Activated effector memory CD4-positive, alpha-beta T cell treated with Interleukin-2 at 50 U/mL for 16 hours (primary cell): ENCODE measurements at places on chromosomes 16 and 17.

DNA sequence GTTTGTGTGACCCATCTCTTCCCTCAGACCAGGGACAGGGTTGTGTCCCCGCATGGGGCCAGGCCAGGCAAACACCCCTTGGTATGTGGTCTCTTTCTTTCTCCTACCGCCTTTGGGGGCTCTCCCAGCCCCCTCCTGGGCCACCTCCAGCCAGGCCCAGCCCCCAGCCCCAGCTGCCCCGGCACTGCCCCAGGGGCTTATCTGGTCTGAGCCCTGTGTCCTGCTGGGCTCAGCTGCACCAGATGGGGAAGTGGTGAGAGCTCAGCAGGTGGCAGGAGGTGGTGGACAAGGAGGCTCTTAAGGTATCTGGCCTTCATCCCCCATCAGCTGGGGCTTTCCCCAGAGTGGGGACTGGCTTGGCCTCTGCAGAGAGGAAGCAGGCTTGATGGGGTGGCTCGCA, 8.7 kb downstream of the ADAM11 start:
- DNase-seq, result no peak

GRCh38 chr17:56834380-56835263, 671 bp downstream of the DGKE start:
- DNase-seq, result peak; percentile 64

GRCh38 chr17:74545843-74546230, at the start of gene CD300C:
CD300C (minus strand) TSS chr17:74546115; CDS start chr17:74545782, 333 bp downstream.
- DNase-seq, result no peak

- DNase-seq, result no peak
These were observed 3.5 kb upstream of the CDYL2 start for GRCh38 chr16:80807906-80808305.

GRCh38 chr16:70162041-70162451, 11.5 kb upstream of the CLEC18C start:
- DNase-seq, result no peak

- no peak for DNase-seq
These were observed 37.2 kb upstream of the HS3ST3A1 start for GRCh38 chr17:13638855-13639458.

DNA sequence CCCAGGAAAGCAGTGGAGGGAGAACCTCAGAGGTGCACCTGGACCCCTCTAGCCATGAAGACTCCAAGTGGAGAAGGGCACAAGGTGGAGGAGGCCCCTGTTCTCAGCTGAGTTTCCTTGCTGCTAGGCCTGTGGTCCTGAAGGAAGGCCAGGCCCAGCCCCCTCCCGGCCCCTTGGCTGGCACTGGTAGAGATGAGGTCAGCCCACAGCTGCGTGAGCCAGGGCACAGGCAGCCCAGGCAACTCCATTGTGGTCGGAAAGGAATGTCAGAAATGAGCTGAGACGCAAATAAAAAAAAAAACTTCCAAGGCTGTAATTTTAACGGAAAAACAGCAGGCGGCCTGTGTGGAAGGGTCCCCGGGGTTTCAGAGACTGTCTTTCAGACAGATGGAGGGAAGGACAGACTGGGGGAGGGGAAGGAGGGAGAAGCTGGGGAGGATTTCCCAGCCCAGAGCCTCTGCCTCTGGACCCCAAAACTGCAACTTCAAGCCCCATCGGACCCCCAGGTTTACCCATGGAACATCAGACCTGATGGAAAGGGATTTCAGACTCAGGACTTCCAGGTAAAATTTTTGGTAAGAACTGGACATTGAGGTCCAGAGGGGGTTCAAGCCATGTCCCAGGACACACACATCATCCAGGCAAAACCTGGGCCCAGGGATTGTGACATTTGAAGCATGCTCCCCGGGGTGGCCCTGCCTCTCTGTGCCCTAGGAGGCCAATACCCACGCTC, 25.6 kb upstream of the MRPS23 start:
- no peak for DNase-seq

GRCh38 chr17:50737118-50737698, 17.8 kb downstream of the LUC7L3 start:
- no peak for DNase-seq

DNA sequence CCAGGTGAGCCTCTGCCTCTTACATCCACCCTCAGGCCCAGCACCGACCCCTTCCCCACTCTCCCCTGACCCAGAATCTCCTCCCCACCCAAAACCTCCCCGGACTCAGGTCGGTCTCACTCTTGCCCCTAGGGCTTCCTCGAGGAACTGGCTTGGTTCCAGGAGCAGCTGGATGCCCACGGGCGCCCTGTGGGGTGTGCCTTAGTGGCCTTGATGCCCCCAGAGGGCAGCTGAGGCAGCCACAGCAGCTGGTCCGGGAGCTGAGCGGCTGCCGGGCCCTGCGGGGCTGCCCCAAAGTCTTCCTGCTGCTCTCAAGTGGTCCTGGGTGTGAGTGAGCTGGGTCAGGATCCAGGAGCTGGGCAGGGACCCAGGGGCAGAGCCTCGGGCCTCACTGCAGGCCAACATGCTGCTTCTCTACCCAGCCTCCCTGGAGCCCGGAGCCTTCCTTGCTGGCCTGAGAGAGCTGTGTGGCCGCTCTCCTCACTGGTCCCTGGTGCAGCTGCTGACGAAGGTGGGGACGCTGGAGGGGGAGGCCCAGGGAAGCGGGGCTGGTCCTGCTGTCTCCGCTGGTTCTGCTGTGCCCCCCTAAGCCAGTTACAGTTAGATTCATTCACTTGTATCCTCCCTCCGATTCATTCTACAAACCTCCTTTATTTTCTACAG, 9.6 kb downstream of the ZNF213 start:
- no peak for DNase-seq

GRCh38 chr17:3385869-3386816, at the start of gene OR3A2:
OR3A2 (minus strand) TSS chr17:3386308.
- DNase-seq, result peak; percentile 23

GRCh38 chr16:72940886-72941285, 107.0 kb downstream of the ZFHX3 start:
- DNase-seq, result no peak

GRCh38 chr16:68665501-68665900, 20.4 kb downstream of the CDH3 start:
- no peak for DNase-seq

GRCh38 chr17:17181666-17182597, 24.2 kb downstream of the PLD6 start:
- no peak for DNase-seq

DNA sequence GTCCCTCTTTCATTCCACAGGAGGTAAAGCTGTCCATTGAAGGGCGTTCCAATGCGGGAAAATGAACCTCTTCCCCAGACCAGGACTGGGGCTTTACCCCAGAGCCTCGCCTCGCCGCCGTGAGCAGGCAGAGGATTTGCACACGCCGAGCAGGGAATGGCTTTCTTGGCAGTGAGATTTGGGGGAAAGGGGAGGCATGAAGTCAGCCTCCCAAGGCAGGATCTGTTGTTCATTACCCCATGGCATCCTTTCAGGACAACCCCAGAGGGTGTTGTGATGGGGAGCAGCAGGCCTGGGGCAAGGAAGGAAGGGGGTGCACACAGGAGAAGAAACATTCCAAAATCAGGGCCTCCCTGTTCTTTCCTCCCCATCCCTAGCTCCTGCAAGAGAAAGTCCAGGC, 6.0 kb downstream of the ATXN1L start:
- DNase-seq, result no peak

GRCh38 chr17:75654176-75654575, 12.8 kb downstream of the RECQL5 start:
- no peak for DNase-seq

- no peak for DNase-seq
These were observed 6.3 kb upstream of the PABPN1L start for GRCh38 chr16:88872650-88873331.

DNA sequence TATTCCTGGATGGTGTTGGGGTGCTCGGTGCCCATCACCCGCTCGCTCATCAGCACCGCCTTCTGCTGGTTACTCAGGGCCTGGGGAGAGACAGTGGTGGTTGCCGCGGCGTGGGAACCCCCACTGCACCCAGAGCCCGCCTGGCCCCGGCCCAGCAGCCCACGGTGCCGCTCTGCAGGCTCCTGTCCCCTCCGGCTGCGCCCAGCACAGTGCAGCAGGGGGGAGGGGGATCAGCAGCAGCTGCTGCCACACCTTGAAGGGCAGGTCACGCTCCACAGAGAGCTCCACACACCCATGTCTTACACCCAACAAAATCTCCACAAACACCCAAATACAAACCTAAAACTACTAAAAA, 18.8 kb downstream of the CLUH start:
- DNase-seq, result no peak

- DNase-seq, result no peak
These were observed 715 bp downstream of the TLCD3A start for GRCh38 chr17:732902-733720.

GRCh38 chr17:30796016-30796415, 28.5 kb downstream of the CRLF3 start:
- DNase-seq, result no peak

DNA sequence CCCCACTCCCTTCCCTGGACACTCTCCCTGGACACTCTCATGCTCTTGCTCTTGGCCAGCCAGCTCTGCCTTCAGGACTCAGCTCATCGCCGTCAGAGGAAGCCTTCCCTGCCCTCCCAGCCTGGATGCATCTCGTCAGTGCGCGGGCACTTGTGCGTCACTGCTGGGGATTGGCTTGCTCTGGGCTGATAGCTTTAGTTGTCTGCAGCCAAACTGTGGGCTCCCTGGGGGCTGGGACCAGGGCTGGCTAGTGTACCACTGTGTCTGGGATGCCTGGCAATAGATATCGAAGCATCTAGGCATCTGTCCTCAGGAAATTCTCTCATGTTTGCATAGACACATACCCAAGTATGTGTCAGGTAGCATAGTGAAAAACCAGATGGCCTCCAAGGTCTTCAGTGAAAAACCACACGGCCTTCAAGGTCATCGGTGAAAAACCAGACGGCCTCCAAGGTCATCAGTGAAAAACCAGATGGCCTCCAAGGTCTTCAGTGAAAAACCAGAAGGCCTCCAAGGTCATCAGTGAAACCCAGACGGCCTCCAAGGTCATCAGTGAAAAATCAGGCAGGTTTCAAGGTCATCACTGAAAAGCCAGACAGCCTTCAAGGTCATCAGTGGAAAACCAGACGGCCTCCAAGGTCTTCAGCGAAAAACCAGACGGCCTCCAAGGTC, 72.0 kb downstream of the CMIP start:
- DNase-seq, result no peak

DNA sequence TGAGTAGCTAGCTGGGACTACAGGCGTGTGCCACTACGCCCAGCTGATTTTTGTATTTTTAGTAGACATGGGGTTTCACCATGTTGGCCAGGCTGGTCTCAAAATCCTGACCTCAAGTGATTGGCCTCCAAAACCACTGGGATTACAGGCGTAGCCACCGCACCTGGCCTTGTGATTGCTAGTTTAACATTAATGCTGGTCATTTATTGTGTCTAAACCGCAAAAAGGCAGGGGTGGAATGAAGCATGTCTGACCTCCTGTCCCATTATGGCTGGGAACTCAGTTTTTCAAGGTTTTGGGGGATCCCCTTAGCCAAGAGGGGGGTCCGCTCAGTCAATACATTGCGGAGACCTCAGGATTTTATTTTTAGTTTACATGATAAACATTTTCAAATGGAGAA, 10.7 kb upstream of the CNGB1 start:
- no peak for DNase-seq

GRCh38 chr17:47287068-47287467, 33.4 kb downstream of the ITGB3 start:
- no peak for DNase-seq

DNA sequence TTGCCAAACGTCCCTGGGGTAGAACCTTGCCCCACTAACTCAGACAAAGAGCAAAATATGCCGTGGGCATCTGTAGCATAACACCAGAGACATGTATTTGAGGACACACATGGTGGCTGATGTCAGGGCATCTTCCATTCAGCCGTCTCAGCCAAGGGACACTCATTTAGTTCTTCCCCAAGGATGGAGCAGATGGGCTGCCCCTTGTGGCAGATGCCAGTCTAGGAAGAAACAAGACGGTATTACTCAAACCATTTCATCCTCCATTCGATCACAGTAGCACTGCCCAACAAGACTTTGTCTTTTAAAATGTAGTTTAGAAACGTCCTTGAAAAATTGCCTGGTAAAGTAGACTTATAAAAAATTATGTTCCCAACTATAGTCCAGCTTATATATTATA, 937.6 kb upstream of the EEF2KMT start:
- no peak for DNase-seq

DNA sequence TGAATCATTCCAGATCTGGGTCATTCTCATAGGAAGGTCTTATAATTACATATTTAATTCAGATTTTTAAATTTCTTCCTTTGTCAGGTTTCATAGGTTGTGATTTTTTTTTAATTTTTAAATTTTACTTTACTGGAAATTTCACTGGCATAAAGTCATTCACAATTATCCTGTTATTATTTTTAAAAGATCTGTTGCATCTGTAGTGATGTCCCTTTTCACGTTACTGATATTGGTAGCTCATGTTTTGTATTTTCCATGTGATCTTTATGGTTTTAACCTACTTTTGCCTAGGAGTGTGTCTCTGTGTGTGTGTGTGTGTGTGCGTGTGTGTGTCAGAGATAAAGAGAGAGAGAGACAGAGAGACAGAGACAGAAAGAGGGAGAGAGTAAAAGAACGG, 216.6 kb upstream of the KCNJ16 start:
- DNase-seq, result no peak

DNA sequence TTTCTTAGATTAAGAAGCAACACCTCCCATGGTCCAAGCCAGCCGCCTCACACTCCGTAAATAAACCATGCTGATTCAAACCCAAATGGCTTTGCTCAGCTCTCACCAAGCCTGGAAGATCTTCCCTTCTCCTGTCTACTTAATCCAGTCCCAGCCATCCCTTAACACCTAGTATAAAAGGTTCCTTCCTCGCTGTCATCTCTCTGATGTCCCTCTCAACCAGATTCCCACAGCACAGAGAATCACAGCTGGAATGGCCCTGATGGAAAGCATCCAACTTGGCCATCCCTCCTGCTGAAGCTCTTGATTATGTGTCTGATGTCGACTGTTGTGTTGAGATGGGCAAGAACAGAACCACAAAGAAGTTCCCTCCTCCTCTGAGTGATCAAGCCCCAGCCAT, 50.6 kb upstream of the ADCY9 start:
- DNase-seq, result no peak

GRCh38 chr16:51875834-51876600, 670.9 kb downstream of the TOX3 start:
- no peak for DNase-seq

- no peak for DNase-seq
These were observed 86.3 kb downstream of the WDR59 start for GRCh38 chr16:74898659-74899058.

DNA sequence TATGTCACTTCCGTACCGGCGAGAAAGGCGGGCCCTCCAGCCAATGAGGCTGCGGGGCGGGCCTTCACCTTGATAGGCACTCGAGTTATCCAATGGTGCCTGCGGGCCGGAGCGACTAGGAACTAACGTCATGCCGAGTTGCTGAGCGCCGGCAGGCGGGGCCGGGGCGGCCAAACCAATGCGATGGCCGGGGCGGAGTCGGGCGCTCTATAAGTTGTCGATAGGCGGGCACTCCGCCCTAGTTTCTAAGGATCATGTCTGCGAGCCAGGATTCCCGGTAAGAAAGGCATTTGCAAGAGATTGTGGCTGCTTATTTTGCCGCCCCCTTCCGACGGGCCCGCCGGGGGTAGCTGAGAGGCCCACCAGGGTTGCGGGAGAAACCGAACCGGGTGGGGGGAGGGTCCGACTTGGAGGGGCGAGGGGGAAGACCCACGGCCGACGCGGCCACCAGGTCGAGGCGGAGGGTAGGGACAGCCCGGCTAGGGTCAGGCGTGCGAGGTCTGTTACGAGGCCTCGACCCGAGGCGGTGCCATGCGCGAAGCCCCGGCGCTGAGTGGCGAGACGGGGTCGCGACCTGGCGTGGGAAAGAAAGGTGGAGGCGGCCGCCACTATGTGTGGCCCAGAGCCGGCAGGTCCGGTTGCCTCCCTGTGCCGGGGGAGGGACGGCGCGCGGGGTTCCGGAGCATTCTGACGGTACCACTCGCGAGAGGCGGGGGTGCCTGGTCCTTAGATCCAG, 6.7 kb upstream of the CD68 start:
- peak; percentile 100 for DNase-seq

- no peak for DNase-seq
These were observed 17.2 kb upstream of the RBFOX3 start for GRCh38 chr17:79627766-79628690.
